HCT116 (cell line): ENCODE measurements at places on chromosomes 1 and 21. TPM values are rescaled to one million over a fixed set of nuclear protein-coding genes. Genes with fewer than 3 reads are reported as not detected.

The FNDC5 gene
- not detected for total RNA-seq

The CLCA4 gene
- total RNA-seq = not detected

DNA sequence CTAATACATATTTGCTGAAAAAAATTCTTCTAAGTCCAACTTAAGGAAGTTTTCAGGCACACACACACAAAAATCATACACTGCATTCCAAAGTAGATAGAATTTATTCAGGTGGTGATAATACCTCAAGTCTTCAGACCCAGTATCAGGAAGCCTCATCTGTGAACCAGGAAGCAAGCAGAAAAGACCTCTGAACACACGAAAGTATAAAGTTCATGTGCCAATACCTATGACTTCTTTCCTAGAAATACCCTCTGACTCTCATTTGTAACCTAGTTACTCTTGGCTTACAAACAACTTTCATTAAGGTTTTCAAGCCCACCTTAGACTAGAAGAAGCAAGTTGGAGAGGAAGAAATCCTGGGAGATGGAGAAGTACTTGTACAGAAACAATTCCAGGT, 35.7 kb upstream of the IFNLR1 start:
- no peaks in the 10 kb centered on the region for H3K36me3 ChIP-seq
- no peaks in the 10 kb centered on the region for H3K4me1 ChIP-seq
- H3K27ac ChIP-seq = no peak overlapping the region
- no peak for DNase-seq
- no peak overlapping the region for H3K4me3 ChIP-seq

The NRAS gene
- total RNA-seq = 48.0 TPM

GRCh38 chr1:94310570-94311270, 73.3 kb upstream of the ARHGAP29 start:
- peak overlapping the region; percentile 8; the same call in 1 of the 2 replicates for H3K4me3 ChIP-seq
- DNase-seq = no peak
- H3K36me3 ChIP-seq = no peaks in the 10 kb centered on the region

The TTC22 gene
- total RNA-seq = 1.8 TPM

DNA sequence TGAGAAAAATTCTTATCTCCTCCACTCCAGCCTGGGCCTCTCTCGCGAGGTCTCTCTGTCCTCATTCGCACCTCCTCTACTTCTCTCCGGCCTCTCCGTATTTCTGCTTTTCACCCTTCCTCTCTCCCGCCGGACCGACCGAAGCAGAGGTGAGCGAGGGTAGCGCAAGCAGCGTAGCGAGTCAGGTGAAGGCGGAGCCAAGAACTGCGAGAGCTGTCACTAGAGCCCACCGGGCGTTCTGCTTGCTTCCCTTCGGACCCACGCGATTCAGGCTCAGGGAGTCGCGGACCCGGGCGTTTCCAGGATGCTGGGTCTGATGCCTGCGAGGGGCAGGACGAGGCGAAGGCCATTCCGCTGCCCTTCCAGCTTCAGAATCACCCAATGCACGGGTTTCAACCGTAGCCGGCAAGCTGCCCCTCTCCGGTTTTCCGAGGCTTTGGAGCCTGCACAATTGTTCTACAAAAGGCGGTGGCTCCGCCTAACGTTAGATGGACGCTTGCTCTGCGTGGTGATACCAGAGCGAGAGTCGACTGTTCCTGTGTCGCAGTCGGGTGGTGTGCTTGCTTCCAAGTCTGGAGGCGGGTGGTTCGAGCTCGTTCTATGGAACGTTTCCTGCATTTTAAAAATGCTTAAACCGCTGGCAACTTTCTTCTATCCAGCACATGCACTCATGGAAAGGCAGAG, 310.2 kb downstream of the FAM72C start:
- no peaks in the 10 kb centered on the region for H3K36me3 ChIP-seq
- H3K4me1 ChIP-seq = no peaks in the 10 kb centered on the region
- H3K27ac ChIP-seq = no peak overlapping the region
- H3K4me3 ChIP-seq = no peak overlapping the region
- H3K27me3 ChIP-seq = peaks cover 15% of the 10 kb centered on the region; the same call in 1 of the 2 replicates

The WNT2B gene
- 1.5 TPM for total RNA-seq

DNA sequence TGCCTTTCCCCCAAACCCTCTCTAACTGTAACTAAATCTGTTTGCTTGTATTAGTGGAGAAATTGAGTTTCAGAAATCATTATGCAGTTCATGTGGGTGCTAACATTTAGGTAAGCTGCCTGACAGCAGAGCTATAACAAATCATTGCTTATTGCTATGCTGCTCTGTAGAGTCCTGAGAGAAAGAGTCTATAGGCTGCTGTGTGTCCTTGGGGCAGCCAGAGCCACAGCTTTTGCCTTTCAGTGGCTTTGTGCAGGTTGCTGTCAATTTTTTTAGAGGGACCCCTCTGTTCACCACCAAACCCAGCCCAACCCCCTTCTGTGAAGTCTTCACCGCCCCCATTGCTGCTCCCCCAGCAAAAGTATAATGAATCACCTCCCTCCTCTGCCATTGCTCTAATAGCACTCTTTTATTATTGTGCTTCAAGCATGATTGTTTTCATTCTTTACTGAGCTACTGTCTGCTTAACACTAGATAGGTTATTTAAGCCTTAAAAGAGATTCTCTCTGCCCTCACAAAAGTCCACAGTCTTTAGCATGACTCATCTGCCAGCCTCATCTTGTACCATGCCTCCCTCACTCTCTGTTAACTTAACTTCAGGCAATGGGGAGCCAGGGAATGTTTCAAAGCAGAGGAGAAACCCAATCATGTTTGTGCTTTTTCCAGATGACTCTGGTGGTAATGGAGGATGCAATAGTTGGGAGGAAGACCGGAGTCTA, 38.6 kb downstream of the DIRAS3 start:
- no peak overlapping the region for H3K27ac ChIP-seq
- DNase-seq = no peak
- H3K4me1 ChIP-seq = no peaks in the 10 kb centered on the region
- H3K27me3 ChIP-seq = no peaks in the 10 kb centered on the region

GRCh38 chr1:241560146-241560848, 28.1 kb downstream of the KMO start:
- no peak overlapping the region for H3K27ac ChIP-seq
- H3K36me3 ChIP-seq = no peaks in the 10 kb centered on the region
- no peak for DNase-seq

The RNF186 gene
- not detected for total RNA-seq

The KPRP gene
- not detected for total RNA-seq

The TMEM54 gene
- 121 TPM for total RNA-seq

The PAFAH2 gene
- 13.0 TPM for total RNA-seq

The ECE1 gene
- total RNA-seq = 66.8 TPM

DNA sequence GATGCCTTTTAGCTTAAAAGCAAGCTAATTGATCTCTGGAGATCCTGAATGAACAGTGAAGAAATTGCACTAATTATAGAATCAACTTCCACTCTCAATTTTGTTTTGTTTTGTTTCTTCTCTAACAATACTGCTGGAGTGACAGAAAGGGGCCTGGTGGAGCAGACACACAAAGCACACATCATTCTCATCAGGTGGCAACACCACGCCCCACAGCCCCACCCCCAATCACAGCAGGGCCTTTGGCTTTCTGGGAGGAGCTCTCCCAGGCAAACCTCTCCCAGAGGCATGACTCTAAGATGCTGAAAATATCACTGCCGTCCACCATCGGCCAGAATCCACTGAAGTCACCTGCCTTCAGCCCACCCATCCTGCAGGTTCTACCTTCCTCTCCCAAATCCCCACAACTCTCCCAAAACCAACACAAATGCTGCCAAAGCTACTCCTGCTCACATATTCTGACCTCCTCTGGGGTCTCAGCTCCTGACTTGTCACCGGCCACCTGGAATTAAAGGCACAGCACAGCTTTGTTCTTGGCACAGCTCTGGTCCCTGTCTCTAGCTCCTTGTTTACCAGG, 120.7 kb downstream of the GRIK3 start:
- H3K4me1 ChIP-seq = no peaks in the 10 kb centered on the region
- no peak for DNase-seq
- no peak overlapping the region for H3K27ac ChIP-seq

GRCh38 chr1:9262096-9262986, 27.8 kb downstream of the H6PD start:
- no peaks in the 10 kb centered on the region for H3K27me3 ChIP-seq
- H3K27ac ChIP-seq = no peak overlapping the region
- no peak for DNase-seq
- no peaks in the 10 kb centered on the region for H3K36me3 ChIP-seq
- no peak overlapping the region for H3K4me3 ChIP-seq
- H3K4me1 ChIP-seq = peaks cover 4% of the 10 kb centered on the region; the same call in 1 of the 2 replicates

GRCh38 chr21:40372506-40372905, 474.5 kb downstream of the DSCAM start:
- no peak overlapping the region for H3K4me3 ChIP-seq
- no peaks in the 10 kb centered on the region for H3K27me3 ChIP-seq
- no peaks in the 10 kb centered on the region for H3K4me1 ChIP-seq

DNA sequence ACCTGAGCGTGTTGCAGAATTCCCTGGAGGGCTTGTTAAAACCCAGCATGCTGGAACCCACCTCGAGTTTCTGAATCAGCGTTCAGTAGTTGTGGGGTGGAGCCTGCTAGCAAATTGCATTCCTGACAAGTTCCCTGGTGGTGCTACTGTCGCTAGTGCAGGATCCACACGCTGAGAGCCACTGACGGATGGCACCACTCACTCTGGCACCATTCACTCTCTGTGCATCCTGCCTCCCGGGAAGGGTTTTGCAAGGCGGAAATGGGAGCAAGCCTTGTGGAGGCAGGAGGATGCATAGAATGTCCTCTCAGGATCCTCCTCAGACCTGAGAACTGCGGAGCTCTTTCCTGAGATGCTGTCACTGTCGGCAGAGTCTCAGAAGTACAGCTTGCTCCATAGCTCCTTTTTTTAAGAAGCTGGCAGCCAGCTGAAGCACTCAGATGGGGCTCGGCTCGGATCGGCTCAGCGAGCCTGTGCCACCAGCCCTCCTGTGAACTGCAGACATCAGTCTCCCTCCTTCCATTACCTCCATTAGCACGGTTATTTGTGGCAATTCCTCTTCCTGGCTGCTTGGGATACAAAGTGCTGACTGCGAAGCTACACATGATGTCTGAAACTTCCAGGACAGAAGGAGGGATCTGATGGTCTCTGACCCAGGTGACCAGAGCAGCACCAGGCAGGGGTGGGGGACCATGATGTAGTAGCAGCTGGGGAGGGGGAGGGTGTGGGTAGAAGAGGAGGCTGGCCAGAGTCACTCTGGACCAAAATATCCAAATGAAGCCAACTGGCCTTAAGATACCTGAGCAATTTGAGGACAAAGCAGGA, 89.6 kb downstream of the C1orf94 start:
- no peak for DNase-seq
- peaks cover 23% of the 10 kb centered on the region for H3K27me3 ChIP-seq
- H3K36me3 ChIP-seq = no peaks in the 10 kb centered on the region
- H3K4me3 ChIP-seq = no peak overlapping the region
- no peaks in the 10 kb centered on the region for H3K4me1 ChIP-seq
- H3K27ac ChIP-seq = no peak overlapping the region
